ENCODE measurements at places on chromosomes 4 and X.

- no peak for DNase-seq
Measured at GRCh38 chr4:106208481-106209460, 107.2 kb downstream of the TBCK start.

DNA sequence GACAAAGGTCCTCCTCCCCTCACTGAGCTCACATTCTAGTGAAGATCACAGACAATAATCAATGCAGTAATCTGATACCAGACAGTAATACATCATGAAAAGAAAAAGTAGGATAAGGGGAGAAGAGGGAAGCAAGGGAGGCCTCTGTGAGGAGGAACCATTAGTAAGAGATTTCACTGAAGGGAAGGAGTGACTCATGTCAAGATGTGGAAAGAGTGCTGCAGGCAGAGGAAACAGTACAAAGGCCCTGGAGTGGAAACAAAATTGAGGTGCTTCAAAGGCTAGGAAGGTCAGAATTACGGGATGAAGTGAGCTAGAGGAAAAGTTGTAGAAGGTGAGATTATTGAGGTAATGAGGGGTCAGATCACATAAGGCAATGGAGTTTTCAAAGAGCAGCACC lies 38.1 kb downstream of the LAMTOR3 start:
- DNase-seq, result no peak

GRCh38 chr4:142128529-142128928 lies 492.1 kb downstream of the IL15 start:
- peak; percentile 92 for DNase-seq

DNA sequence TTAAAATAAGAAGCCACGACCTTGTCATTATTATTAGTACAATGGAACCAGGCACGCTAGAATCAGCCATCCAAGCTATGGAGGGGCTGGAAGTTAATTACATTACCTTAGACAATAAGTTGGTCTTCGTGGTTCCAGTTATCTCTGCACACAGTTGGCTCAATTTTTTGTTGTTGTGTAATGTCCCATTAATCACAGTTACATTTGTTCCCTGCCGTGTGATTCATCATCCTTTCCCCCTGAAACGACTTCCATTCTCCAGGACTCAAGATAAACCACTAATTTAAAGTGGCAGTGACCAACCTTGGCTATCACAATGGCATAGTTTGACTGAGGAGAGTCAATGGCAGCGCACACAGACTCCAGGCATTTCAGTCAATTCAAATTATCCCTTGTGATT lies 905.0 kb downstream of the RAB28 start:
- DNase-seq, result peak; percentile 3

GRCh38 chr4:37891260-37892159 lies 626 bp downstream of the TBC1D1 start:
- DNase-seq, result no peak

DNA sequence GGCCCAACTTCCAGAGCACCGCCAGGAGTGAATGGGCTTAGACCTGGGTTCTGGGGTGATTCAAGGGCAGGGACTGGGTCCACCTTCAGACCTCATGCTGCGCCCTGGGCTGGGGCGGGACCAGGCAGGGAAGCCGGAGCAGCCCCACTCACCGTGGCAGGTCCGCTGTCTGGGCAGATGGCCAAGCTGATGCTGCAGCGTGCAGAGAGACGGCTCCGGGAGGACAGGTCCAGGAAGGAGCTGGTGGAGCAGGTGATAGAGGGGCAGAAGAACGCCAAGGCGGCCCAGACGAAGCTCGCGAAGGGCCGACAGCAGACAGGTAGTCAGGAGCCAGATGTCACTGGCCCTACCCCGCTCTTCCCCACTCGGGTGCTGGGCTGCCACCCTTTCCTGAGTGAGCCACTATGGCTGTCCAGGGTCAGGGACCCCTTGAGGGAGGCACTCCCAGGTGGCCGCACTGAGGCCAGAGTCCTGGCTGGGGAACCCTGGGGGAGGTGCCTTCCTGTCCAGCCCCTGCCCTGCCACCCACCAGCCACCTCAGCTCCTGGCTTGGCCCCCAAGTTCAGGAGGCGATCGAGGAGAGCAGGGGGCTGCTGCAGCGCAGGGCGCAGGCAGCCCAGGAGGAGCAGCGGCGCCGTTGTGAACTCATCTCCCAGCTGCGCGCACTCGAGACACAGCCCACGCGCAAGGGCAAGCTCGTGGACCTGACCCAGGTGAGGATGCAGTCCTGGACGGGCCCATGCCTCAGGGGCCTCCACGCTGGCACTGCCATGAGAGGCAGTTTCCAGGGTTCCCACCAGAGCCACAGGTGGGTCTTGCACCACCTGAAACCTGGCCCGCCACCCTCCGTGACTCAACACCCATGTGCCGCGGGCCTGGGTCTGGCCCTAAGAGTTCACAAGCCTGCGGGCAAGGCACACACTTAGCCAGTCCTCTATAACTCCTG lies 10.1 kb upstream of the RNF4 start:
- no peak for DNase-seq

GRCh38 chr4:143411527-143412419 lies 75.1 kb downstream of the GAB1 start:
- peak; percentile 56 for DNase-seq

DNA sequence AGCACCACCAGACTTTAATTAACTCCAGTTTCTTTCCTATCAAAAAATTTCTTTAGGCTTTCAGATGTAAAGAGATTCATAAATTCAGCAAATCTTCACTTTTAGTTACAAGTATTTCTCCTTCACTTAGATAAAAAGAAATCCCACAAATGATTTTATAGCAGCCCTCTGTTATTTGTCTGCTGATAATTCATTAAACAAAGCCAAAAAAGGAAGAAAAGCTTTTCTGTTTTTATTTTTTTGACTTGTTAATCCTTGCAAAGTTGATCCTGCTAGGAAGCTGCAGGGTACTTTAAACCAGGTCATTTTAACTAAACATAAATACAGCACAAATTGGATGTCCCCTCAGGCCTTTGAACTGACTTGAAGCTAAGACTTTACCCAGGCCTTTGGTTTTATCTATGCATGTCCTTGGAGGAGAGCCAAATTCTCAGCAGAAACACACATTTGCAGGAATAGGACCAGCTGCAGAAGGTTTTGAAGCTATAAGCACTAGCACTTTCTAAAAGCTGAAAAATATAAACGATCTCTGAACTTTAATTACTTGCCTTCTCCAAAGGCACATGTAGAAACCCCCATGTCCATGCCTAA lies 57.5 kb downstream of the PCDH18 start:
- no peak for DNase-seq

DNA sequence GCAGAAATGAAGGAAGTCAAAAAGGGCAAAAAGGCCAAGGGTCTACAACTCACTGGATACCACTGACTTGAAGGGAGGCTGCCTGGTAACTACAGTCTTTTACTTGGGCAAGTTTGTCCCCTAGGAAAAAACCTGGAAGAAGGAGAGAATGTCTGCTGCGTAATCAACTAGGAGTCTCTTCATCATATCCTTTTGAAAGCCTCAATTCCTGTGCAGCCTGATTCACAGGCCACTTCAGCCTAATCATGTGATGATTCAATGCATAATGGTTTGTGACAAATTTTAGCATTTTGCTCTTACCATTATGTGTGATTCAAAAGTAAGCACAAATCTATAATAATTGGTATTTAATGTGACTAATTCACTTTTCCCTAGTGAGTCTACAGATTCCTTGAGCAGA lies 273.6 kb downstream of the FRMPD4 start:
- no peak for DNase-seq

DNA sequence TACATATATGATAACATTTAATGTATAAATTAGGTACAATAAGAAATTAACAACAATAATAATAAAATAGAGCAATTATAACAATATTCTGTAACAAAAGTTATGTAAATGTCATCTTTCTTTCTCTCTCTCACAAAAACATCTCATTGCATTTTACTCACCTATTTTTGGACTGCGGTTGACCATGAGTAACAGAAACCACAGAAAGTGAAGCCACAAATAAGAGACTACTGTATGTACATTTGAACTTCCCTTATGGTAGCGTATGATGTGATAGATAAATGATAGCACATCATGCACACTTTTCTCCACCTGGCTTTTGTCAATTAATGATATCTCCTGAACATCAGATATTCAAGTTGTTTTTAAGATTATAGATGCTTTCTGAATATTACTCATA lies 80.5 kb downstream of the HNRNPD start:
- no peak for DNase-seq

GRCh38 chr4:7638984-7639789 lies 204.5 kb upstream of the PSAPL1 start:
- DNase-seq, result no peak

GRCh38 chrX:15207384-15207783 lies 62.5 kb downstream of the ASB9 start:
- DNase-seq, result no peak

- no peak for DNase-seq
Measured at GRCh38 chr4:1414831-1415680, 8.8 kb upstream of the NKX1-1 start.

DNA sequence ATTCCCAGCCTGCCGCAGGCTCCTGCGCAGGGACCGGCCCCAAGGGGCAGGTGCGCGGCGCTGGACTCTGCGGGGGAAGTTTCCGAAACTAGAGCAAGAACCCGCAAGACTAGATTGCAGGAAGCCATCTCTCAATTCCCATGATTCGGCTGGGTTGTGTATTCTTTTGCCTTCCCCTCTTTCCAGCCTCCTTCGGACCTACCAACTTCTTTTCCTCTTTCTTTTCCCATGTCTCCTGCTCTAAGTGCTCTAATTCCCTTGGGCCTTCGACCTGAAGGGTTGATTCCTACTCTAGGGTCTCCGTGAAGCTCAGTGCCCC lies 645 bp upstream of the OPHN1 start:
- no peak for DNase-seq

DNA sequence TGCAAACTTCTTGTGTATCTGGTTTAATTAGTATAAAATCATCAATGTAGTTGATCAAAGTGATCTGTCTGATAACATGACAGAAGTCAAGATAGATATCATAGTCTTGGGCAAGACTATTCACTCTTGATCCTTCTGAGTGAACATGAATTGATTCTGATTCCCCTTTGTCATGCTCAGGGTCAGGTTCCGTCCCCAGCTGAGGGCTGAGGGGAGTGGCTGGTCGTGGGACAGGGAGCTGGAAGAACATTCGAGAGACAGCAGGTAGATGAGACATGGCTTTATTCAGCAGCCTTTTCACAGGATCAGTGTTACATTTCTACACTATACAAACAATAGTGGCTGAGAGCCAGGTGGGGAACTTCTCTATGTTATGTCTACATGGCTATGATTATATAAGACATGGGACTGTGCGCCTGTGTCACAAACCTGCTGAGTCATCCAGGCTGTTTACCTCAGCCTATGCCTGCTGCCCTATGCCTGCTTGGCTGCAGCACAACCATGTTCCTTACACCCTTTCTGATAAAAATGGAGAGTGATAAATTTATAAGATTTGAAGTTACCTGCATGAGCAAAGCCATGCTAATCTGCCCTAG lies 586.9 kb upstream of the NR3C2 start:
- DNase-seq, result no peak

DNA sequence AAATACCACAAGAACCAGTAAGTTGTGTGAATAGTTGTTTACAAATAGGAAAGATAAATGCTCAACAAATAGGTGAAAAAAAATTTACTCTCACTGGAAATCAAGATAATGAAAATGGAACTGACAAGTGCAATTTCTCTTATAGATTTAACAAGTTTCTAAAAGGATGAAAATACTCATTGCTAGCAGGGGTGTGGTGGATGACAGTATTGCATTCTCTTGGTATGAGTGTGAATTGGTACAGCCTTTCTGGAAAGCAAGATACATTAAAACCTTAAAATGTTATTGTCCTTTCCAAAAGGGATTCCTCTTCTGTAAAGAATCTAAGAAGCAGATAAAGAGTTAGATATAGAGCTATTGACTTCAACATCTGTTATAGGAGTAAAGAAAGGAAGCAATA lies 240.0 kb upstream of the RPS6KA3 start:
- no peak for DNase-seq

DNA sequence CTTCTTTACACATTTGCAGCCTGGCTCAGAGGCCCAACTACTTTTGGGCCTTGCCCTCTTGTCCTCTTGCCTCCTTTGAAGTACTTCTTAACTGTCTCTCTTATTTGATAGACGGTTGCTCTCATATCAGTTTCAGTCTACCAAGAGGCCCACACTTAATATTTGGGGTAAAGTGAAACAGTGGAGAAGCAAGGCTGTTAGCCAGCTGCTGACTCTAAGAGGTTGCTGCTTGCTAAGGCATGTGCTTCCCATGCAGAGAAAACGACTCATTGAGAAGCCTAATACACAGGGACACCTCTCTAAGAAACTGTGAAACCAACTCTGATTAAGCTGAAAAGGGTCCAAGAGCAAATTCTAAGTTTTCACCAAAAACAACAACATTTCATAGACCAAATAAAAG lies 94.6 kb downstream of the PPP3CA start:
- no peak for DNase-seq

GRCh38 chrX:150919401-150919800 lies 20.9 kb upstream of the CD99L2 start:
- DNase-seq, result no peak

- DNase-seq, result no peak
Measured at GRCh38 chrX:102883491-102883890, 53.6 kb upstream of the RAB40AL start.

DNA sequence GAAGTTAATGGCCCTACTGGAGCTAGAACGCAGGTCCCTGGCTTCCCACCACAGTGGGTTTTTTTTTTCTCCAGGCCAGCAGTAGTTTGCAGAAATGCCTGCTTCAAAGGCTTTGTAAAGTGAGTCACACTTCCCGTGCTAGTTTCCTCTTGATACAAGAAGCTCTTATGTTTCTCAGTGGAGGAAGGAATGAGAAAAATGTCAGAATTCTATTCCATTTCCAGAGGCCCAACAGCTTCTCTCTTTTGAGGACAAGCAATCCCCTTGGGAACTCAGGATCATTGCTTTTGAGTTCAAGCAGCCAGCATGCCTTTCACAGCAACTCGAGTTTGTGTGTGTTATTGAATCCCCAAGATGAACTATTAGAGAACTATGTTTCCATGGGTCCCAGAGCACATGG lies 134.3 kb downstream of the GUCY2F start:
- DNase-seq, result peak; percentile 45

GRCh38 chrX:20743046-20743445 lies 476.3 kb upstream of the RPS6KA3 start:
- no peak for DNase-seq

DNA sequence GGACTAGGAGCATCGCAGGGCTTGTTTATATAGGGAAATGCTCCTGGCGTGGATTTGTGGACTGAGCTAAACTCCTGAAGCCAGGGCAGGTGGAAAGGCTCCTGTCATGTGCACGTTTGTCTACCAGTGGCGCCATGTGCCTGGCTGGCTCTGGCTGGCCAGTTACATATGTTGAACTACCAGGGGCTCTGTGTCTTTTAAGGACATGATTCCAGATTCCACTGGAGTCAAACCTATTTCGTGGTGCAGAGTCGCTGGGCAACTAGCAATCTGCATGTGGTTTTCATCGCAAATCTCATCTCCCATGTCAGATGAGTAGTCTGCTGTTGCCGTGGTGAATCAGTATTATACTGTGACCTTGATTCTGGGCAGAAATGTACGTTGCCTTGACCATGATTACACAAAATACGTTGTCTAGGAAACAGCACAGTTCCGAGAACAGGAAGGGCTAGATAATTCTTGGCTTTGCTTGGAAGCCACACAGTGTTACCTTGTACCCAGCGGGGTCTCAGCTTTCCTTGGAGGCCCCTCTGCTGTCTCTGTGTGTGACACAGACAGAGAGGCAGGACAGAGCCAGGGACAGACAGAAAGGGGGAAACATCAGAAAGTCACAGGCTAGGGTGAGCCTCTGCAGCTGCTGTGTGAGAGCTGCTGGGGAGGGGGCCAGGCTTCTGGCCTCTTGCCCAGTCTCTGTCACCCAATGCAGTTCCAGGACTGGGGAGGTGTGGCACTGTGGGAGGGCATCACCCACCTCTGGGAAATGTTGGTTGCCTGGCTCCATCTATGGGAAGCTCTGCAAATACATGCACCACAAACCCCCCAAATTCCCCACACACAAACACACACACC lies 19.2 kb downstream of the PNMA6E start:
- DNase-seq, result peak; percentile 20
